HFF-Myc (cell line): ENCODE measurements at places on chromosomes 12 and 14.
A peak's percentile ranks its signal among the peaks of the same experiment; 100 is the strongest.

DNA sequence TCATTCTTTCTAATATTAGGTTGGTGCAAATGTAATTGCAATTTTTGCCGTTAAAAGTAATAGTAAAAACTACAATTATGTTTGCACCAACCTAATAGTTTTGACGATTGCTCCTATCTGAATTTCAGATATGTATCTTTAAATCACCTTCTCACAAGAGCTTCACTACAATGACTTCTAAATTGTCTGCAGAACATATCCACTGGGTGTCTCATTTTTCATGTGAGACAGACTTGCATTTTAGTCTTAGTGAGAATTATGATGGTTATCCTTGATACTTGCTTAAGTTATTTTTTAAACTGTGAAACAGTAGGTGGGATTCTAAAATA is 84.6 kb downstream of the ITPR2 start:
- DNase-seq: no peak

DNA sequence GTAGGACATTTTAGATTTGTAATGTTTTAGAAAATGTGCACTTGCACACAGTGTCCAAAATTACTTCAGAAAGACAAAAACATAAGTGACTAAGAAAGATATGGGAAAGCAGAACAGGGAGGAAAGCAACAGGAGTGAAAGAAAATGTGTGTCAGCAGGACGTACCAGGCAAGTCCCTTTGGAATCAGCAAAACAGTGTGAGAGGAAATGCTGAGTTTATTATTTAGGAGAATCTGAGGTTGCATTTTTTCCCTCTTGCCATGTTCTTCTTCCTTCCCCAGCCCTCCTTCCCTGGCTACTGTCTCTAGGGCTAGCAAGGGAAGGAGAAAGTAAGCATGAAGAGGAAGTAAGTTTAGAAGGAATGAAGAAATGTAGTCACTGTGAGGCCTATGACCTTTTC is 67.7 kb upstream of the CD163 start:
- no peak for DNase-seq

DNA sequence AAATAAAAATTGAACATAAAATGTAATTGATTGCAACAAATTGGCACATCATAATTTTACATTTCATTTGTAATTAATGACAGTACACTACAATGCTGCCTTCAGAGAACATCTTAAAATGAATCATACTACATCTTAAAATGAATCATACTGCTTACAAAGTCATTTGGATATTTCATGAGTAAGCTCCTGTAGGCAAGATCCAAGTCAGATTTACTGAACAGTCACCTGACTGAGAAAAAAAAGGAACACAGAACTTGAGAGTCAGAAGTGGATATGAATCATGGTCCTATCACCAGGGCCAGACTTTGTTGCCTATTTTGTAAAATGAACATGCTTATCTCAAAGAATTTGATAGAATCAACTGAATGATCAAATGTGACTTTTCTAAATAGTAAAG is 32.7 kb upstream of the FBLN5 start:
- DNase-seq: peak; percentile 30

DNA sequence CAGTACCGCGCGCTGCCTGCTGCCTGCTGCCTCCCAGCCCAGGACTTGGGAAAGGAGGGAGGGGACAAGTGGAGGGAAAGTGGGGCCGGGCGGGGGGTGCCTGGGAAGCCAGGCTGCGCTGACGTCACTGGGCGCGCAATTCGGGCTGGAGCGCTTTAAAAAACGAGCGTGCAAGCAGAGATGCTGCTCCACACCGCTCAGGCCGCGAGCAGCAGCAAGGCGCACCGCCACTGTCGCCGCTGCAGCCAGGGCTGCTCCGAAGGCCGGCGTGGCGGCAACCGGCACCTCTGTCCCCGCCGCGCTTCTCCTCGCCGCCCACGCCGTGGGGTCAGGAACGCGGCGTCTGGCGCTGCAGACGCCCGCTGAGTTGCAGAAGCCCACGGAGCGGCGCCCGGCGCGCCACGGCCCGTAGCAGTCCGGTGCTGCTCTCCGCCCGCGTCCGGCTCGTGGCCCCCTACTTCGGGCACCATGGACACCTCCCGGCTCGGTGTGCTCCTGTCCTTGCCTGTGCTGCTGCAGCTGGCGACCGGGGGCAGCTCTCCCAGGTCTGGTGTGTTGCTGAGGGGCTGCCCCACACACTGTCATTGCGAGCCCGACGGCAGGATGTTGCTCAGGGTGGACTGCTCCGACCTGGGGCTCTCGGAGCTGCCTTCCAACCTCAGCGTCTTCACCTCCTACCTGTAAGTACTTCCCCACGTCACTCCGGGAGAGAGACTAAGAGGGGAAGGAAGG is at the start of gene LGR5:
Gene LGR5 (plus strand): TSS at position 186 of the 732 bp plus-strand sequence. CDS start 283 bp downstream, at position 469.
- no peak for DNase-seq

DNA sequence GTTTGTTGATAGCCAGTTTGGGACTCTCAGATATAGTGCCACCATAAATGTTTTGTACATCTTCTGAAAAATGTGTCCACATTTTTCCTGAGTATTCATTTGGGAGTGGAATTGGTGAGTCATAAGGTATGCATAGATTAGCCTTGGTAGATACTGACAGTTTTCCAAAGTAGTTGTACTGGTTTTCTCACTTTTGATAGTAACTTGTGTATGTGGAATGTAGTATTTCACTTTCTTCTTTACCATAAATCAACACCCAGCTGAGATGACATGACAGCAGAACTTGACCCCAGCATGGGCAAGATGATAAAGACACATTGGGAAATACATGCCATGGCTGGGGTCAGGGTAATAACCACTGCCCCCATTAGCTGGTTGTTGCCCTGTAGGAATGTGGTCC is 5.4 kb downstream of the FBXW8 start:
- no peak for DNase-seq

DNA sequence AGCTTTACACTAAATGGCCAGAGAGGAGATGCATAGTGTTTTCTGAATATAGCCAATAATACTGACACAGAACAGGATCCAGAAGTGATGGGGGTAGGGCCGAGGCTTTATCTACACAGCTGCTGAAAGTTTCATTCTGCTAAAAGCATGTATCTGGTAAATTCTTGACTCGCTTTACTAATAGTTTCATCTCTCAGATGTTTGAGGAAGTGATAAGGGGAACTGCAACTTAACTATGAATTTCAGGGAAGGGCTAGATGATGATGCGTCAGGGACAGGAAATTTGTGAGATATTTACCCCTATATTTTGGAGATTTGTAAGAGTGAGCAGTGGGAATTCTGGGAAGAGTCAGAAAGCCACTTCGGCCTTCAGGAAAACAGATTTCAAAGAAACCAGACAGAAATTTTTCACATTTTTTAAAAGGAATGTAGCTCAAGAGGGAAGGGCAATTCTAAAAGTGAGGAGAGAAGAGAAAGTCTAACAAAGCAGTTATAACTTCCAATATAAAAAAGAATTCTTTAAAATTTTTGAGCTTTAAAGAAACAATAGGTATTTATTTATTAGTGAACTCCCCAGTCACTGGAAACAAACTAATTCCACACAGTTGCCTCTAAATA is 243.1 kb downstream of the BCAT1 start:
- DNase-seq: no peak

GRCh38 chr12:95185072-95185471 is 32.2 kb downstream of the FGD6 start:
- DNase-seq: no peak

DNA sequence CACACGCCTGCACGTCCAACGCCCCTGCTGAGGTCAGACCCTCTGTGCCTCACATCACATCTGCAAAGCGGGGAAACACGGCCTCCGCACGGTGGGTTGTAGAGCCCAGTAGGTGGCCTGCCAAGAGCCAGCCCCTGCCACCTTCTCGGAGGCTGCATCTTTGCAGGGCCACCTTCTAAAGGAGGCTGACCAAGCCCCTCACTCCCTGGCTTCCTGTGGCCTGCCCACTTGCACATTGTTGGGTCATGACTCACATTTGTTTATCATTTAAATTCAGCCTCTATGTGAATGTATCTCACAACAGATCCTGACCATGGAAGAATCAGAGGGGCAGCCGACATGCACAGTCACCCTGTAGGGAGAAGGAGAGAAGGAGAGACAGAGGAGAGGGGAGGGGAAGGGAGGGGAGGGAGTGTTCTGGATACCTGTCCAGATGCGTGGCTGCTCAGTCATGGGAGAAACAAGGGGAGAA is 319.5 kb upstream of the DIO3 start:
- DNase-seq: no peak

GRCh38 chr12:54562750-54563356 is 13.5 kb downstream of the PDE1B start:
- no peak for DNase-seq

GRCh38 chr14:42047421-42048055 is 440.9 kb downstream of the LRFN5 start:
- no peak for DNase-seq

GRCh38 chr14:61322799-61323290 is 1.5 kb downstream of the PRKCH start:
- no peak for DNase-seq

DNA sequence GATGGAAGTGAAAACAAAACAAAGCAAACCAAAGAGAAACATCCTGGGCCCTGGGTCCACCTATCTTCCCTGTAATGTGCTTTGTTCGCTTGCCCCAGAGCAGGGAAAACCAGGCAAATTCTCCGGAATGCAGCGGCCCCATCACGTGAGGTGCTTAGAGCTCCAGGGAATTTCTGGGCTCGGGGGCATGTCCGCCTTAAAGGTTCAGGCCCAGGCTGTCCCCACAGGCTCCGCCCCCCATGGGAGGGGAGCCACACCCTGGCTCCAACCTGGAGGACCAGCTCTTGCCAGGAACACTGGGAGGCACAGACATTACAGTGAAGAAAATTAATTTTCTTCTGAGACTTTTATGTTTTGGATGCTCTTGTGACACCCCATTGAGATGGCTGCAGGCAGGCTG is 69.9 kb downstream of the RBM19 start:
- no peak for DNase-seq

DNA sequence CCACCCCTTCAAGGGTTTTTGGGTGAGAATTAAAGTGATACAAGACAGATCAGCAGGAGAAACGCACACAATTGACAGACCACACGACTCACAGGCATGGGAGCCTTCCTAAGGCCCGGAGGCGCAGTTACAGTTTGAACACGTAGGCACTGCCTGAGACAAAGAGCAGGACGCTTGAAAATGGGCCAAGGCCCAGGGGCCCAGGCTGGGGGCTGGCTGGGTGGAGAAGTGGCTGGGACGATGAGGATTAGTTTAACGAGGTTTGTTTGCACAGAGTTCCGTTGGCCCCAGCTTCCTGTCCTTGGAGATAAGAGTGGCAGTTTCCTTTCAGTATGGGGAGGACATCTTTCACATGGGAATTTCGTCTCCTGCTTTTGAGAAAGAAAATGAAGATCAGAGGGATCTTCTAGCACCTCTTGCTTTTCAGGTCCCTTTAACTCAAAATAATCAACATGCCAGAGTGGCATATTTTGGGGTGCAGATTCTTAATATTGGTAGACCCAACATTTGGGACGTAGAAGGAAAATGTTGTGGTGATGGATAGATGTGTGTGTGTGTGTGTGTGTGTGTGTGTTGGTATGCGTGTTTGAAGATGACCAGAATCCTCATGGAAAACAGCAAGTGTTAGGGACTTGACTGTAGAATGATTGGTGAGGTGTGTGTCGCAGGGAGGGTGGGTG is 44.6 kb downstream of the DLK1 start:
- DNase-seq: no peak

DNA sequence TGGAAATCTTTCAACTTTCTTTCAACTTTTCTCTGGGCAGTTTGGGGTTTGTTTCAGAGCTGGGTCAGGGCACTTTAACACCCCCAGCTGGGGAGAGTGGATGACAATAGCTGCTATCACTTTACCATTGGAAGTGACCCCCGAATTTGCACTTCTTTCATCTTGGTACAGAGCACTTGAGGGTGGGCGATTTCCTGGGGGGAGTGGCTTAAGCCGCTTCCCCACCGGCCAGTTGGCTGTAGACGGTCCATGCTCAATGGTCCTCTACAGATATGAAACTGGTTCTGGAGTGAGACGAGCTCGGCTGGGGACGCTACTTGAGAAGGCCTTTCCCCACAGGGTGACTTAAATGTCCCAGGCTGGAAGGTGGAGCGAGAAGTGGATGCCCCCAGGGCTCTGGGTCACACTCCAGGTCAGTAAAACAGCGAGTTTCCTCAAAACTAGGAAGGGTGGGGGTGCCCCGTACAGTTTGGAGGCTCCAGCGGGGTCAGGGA is at the start of gene VRTN:
Gene VRTN (plus strand): TSS at position 231 of the 494 bp plus-strand sequence. CDS start 8,313 bp downstream, outside the sequence.
- DNase-seq: no peak

DNA sequence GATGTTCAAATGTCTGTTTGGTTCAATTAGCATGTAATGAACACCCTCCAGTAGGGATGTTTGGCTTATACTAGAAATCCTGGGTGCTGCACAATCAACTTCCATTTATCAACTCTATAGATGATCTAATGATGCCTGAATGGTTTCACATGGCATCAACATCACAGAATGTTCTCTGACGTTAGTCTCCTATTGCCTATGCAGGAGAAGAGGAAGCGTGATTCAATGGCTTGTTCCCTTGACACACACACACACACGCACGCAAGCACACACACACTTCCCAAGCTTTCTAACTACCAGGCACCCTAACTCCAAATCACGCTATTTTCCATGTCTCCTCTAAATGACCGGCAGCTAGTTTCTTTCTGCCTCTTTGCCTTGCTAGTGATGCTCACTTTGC is 49.3 kb downstream of the PKP2 start:
- DNase-seq: no peak

DNA sequence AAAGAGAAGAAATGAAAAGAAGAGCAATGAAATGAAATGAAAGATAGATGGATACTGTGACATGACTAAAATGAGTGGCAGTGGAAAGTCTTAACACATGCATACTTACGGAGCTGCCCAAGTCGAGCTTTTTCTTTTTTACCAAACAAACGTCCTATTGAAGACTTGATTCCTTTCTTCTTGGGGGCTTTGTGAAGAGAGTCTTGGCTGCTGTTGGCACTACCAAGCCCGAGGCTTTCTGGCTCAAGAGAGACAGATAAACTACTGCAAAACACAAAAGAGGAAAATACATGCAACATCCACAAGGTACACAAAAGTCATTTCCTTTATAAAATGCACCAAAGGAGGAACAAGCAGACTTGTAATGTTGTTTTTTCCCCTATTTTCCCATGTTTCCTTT is 261.2 kb downstream of the ACSS3 start:
- DNase-seq: no peak

- DNase-seq: peak; percentile 21
Measured at GRCh38 chr14:88168498-88169165, 154.4 kb downstream of the KCNK10 start.

GRCh38 chr12:9869307-9870161 is at the start of gene CLEC2B:
CLEC2B (minus strand) TSS chr12:9869354.
- peak; percentile 58 for DNase-seq

DNA sequence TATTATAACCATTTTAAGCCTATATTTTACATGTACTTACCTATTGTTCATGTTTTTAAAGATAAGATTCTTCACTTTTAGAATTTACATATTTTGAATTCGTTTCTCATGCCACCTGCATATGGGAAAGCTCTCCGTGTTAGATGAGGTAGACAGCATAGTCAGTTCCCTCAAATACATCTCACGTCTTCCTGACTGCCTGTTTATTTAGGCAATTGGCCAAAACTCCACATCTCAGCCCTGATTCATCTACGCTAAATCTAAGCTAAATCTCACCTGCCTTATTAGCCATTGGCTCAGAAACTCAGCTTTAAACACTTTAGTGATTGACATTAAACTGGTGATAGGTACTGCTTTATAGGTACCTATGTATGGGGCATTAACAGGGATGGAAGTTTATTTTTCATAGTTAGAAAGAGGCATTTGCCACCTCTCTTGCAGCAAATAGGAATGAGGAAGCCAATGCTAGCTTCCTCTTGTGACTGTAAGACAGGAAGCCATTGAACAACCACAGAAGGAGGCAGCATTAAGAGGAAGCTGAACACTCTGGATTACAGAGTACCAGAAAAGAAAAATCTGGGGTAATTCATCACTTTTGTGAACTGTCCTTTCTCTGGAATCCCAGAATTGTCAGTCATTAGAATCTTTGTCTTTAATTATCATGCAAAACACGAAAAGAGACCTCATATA is 111.9 kb downstream of the LRFN5 start:
- DNase-seq: no peak
